ENCODE measurements at places on chromosomes 1 and 21.
A peak's percentile ranks its signal among the peaks of the same experiment; 100 is the strongest.

- no peak for DNase-seq
These were observed 42.2 kb upstream of the BCAR3 start for GRCh38 chr1:93723733-93724270.

DNA sequence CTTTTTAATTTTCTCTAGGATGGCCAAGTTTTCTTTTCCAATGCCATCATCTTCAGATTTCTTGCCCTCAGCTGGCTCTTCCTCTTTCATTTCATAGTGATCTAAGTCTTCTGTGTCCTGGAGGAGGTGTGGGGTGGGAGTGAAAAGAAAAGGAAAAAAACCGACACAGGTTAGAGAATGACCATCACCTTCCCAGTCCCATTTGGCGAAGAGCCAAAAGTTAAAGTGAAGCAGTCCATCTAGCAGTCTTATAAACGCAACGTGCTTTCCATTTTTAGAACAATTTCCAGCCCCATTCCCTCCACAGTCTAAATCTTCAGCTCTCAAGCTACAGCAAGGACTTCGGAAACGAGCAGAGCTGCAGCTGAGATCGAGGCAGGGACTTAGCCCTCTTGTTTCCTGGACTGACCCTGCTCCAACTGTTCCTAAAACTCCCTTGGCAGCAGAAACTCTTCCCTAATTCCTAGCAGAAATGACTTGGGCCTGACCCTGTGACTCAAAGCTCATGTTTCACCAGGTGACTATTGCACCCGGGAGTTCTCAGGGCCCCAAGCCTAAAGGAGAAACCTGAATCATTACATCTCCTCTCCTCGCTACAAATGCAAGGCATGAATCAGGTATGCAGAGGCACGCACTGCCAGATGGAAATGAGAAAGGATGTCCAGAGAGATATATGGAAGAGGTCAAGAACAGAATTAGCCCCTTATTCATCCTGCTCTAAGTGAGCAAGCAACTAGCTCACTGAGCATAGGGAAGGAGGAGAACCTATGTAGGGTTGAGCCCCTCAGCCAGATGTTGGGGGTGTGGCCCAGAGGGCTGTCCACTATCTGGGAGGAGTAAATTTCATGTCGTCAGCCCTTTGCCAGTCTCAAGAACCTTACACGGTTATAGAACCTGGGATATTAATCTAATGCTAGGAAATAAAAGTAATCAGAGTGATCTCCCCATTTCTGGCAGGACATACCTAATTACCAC is 5.1 kb downstream of the UBE2Q1 start:
- no peak for DNase-seq

- DNase-seq = peak; percentile 57
These were observed 411 bp downstream of the FAM229A start for GRCh38 chr1:32361674-32362473.

- DNase-seq = peak; percentile 63
These were observed 61.0 kb downstream of the IER5 start for GRCh38 chr1:181149326-181150125.

- no peak for DNase-seq
These were observed 97.0 kb downstream of the CHRM3 start for GRCh38 chr1:239483391-239483790.

GRCh38 chr1:232334811-232335210 is 295.1 kb downstream of the SIPA1L2 start:
- no peak for DNase-seq

GRCh38 chr1:29532751-29533150 is 296.4 kb downstream of the PTPRU start:
- no peak for DNase-seq

- DNase-seq = no peak
These were observed 33.8 kb upstream of the FCRL3 start for GRCh38 chr1:157734321-157734720.

- DNase-seq = peak; percentile 93
These were observed at the start of gene RCOR3 for GRCh38 chr1:211258756-211259637. RCOR3 (plus strand) TSS chr1:211259366; CDS start chr1:211259561, 195 bp downstream.

DNA sequence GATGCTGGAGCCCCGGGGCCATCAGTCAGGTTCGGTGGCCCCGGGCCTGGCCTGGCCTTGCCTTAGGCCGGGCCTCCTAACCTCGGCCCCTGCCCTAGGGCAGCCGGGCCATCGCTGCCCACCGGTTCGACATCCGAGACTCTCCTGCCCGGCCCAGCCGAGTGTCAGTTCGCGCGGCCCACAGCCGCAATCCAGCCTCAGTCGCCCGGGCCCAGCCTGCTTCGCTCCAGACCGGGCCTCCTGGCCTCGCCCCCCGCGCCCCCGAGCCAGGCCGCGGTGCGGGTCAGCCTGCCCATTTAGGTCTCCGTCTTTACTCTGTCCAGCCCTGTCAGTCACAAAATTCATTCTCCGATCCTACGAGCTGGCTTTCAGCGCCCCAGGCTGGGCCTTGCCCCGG is 777 bp downstream of the LRRC41 start:
- no peak for DNase-seq

DNA sequence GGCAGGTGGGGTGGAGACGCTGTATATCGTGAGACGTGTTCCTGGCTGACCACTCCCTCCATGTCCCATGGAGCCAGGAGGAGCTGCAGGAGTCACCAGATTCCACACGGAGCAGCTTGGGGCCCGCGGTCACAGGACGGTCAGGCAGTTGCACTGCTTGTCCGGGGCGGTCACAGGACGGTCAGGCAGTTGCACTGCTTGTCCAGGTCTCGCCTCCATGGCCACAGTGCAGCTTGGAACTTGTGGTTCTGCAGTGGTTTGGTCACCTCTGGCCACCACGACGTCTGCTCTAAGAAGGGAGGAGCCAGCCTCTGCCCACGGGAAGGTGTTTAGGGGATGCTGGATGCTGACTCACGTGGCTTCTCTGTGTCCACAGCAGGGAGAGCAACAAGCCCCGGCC is 33.0 kb downstream of the SLX9 start:
- DNase-seq = no peak

- DNase-seq = no peak
These were observed 53.1 kb upstream of the CTPS1 start for GRCh38 chr1:40926441-40926840.

GRCh38 chr21:45916011-45916840 is 65.3 kb upstream of the COL6A1 start:
- no peak for DNase-seq

GRCh38 chr1:226635456-226635941 is 86.9 kb downstream of the STUM start:
- DNase-seq = peak; percentile 66

GRCh38 chr1:150548324-150548631 is 930 bp upstream of the ADAMTSL4 start:
- DNase-seq = no peak

GRCh38 chr1:22969304-22969709 is 3.4 kb downstream of the LACTBL1 start:
- DNase-seq = no peak

All from stimulated activated CD4-positive, alpha-beta T cell treated with anti-CD3 and anti-CD28 coated beads, Interleukin-2, amount 100 ng/mL, for 24 hours (primary cell).